OCI-LY7 (cell line): ENCODE measurements at places on chromosomes 5 and 9. TPM values are rescaled to one million over a fixed set of nuclear protein-coding genes. Genes with fewer than 3 reads are reported as not detected.

- no peak for DNase-seq
These were observed 16.3 kb upstream of the DPM2 start for GRCh38 chr9:127953768-127954505.

Gene GRIN1
- 0.15 and 0.55 TPM in 2 replicates for total RNA-seq

GRCh38 chr5:67350618-67351201 is 154.1 kb upstream of the CD180 start:
- DNase-seq = no peak

Gene SHISAL2B
- total RNA-seq = not detected in 2 replicates

DNA sequence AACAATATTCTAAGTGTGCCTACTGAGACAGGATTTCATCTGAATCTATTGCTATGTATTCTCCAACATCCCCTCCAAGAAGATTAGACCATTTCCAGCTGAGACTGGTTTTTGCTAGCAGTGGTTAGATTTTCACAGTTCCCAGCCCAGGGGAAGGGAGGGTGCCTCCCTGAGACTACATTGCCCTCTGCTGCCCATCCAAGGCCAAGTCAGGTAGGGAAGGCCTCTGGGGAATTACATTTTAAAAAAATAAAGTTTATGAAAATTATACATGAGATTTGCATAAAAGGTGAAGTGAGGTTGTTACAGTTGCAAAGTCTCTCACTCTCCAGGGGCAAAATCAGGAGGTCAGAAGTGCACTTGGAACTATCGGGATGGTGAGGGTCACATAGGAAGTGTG is 28.0 kb upstream of the SYK start:
- DNase-seq = peak; percentile 66

Gene RASEF
- total RNA-seq = not detected in 2 replicates

- no peak for DNase-seq
These were observed 160.4 kb downstream of the SIL1 start for GRCh38 chr5:139037732-139038131.

DNA sequence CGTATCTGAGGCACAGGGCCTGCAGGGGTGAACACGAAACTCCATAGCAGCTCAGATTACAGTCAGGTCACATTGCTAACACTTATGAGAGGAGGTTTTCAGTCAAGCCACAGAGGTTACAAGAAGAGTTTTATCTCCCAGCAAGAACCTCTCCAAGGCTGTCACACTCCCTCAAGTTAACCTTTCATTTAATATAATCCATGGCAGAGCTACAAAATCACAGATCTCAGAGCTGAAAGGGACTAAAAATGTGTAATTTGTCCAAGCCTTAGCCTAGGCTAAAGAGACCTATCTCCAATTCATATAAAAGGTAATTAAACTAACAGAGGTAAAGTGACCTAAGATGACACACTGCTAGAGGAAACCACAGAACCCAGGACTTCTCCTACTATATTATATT is 57.2 kb downstream of the MLANA start:
- no peak for DNase-seq

GRCh38 chr9:80376180-80376579 is 804.4 kb downstream of the TLE4 start:
- no peak for DNase-seq

DNA sequence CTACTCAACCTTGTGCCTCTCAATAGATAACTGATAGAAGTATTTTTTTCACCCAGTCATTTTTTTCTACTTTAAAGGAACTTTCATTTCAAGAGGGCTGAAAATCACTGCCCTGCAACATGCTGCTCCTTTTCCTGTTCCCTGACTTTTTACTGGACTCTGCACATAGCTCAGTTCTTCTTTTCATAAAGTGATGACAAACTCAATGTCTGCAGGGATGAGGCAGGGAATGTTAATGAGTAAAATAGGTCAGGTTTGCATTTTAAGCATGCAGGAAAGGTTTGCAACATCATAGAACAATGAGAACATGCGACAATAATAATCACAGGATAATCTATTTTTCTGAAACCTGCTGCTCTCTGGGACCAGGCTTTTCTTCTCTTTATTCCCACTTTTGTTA is 172.2 kb upstream of the SGCD start:
- no peak for DNase-seq

DNA sequence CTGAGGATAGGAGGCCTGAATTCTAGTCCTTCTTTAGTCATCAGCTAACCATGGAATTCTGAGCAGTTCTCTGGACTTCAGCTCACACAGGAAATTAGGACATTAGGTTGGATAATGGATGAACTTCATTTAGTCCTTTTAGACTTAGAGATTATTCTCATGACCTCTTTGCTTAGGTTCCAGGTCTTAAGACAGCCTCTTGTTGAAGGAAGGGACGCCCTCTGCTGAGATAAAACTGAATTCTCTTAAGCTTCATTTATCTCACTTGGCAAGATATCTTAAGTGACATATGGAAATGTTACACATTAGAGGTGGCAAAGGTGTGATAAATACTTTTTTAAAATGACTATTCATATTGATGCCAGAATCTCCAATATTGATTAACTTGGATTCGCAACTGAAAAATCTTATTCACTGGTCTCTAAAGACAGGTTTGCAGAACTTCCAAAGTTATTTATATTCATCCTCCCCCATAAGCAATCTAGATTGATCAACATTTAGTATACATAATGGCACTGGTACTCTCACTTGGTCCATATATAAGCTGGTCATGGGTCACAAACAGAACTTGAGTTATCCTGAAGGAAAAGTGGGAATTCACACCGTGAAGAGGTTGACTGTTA is 16.9 kb upstream of the ZNF366 start:
- DNase-seq = peak; percentile 53

Gene PTPN3
- total RNA-seq = not detected in 2 replicates

Gene SPATA6L
- total RNA-seq = 0.49 and 2.3 TPM in 2 replicates

Gene PTGES
- not detected in 2 replicates for total RNA-seq

- no peak for DNase-seq
These were observed 369 bp downstream of the OCLN start for GRCh38 chr5:69492923-69493395.

DNA sequence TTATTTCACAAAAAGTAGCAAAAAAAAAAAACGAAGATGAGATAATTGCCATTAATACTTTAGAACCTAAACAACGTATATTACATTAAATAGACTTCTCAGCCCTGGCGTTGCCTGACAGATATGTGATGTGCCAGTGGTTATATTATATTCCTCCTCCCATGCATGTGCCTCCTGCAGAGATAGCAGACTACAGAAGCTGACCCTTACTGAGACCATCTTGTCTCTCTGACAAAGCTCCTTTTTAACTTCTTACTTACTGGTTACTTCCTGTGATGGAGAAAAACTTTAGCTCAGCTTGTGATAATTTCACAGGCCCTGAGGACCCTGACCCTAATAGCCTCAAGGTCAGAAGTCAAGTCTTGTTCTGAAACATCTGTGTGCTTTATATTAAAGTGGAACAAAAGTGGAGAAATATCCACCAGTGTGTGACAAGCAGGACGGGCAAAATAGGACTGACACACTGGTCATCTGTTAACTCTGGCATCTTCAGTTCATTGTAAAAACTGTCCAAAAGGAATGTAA is 80.6 kb upstream of the POU5F2 start:
- DNase-seq = no peak

Gene REXO4
- total RNA-seq = 40.6 and 45.5 TPM in 2 replicates

- DNase-seq = no peak
These were observed 1096.0 kb downstream of the DTWD2 start for GRCh38 chr5:117892360-117892759.

DNA sequence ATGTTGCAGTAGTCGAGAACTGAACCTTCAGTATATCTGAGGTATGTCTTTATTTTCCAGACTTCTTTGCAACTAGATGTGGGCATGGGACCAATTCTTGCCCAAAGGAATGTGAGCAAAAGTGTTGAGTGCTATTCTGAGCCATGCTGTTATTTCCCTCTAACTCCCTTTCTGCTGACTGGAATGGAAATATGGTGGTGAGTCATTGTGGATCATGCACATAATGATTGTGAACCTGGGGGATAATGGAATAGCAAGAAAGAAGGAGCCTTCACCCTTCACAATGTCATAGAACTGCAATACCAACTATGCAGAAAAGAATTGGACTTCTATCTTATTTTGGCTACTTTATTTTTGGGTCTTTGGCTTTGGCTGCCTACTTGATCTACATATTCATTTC is 10.3 kb upstream of the DOCK2 start:
- DNase-seq = no peak

GRCh38 chr5:123119334-123119986 is 30.4 kb downstream of the PRDM6 start:
- DNase-seq = peak; percentile 4

Gene BARHL1
- total RNA-seq = not detected in 2 replicates

Gene STXBP1
- 20.4 and 22.1 TPM in 2 replicates for total RNA-seq

GRCh38 chr9:130663258-130663976 is 977 bp upstream of the PRDM12 start:
- no peak for DNase-seq

Gene CAMLG
- 36.6 and 37.9 TPM in 2 replicates for total RNA-seq

DNA sequence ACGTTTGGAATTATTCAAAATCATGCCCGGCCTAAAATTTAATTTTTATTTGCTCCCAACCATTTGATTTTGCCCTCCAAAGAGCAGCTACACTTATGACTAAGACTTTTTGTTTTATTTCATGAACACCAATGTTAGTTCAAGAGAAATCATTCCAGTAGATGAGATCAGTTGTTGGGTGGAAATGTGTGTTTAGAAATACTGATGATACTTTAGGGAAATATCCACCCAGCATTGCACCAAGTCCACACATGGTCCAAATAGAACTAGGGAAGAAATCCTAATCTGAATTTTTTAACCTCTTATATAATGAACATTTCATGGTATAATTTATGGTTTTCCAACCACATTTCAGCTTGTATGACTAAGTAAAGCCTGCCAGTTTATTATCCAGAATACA is 28.3 kb upstream of the GOLPH3 start:
- no peak for DNase-seq

- DNase-seq = peak; percentile 98
These were observed 9.6 kb upstream of the TOR4A start for GRCh38 chr9:137267933-137268355.

Gene KCNV2
- not detected in 2 replicates for total RNA-seq

DNA sequence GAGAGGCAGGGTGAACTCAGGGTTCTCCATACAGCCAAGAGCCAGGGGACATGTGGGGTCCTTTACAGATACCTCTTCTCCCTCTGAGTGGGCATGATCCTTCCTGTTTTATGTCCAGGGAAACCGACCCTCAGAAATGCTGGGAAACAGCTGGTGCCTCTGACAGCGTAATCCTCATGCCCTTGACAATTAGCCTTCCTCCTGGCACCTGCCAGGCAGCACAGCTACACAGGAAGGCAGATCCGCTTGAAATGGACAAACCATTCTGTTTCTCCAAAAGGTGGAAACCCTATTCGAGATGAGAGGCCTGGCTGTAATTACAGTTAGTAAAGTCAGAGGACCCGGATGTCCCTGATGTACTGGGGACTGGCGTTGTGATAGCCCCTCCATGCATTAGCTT is 7.2 kb downstream of the ERGIC1 start:
- no peak for DNase-seq

Gene MARCOL
- total RNA-seq = not detected in 2 replicates

GRCh38 chr9:114572199-114572598 is 15.4 kb upstream of the ATP6V1G1 start:
- no peak for DNase-seq

GRCh38 chr5:125699860-125700259 is 723.3 kb upstream of the GRAMD2B start:
- no peak for DNase-seq

Gene SNCAIP
- not detected in 2 replicates for total RNA-seq

DNA sequence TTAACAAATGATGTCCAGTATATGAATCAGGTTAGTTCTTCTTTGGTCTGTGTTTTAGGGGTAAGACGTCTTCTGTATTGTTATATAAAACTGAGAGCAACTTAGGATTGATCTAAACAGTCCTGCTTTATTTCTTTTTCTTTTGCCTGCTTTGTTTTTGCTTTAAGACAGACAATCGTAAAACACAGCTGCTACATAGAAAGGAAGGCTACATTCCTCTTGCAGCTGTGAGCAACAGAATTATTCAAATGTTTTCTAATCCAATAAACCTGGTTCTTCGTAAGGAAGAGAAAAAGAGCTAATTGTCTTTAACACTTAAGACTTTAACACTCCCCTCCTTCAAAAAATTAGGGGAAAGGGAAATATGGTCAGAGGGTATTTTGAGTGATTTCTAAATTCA is 14.6 kb downstream of the FGF1 start:
- no peak for DNase-seq

DNA sequence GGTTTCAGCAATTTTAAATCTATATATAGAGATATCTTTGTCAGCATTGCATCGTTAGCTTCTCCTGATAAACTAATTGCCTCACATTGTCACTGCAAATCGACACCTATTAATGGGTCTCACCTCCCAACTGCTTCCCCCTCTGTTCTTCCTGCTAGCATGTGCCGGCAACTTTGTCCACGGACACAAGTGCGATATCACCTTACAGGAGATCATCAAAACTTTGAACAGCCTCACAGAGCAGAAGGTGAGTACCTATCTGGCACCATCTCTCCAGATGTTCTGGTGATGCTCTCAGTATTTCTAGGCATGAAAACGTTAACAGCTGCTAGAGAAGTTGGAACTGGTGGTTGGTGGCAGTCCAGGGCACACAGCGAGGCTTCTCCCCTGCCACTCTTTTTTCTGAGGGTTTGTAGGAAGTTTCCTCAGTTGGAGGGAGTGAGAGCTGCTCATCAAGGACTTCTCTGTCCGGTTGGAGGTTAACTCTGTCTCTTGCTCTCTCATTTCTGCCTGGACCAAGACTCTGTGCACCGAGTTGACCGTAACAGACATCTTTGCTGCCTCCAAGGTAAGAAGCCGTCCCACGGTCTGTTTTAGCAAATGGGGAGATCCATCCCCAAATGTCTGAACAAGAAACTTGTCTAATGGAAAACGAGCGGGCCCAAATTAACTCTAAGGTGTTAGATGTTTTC is at the start of gene IL4:
Gene IL4 (plus strand): TSS at position 51 of the 692 bp plus-strand sequence. CDS start 62 bp downstream, at position 113.
- DNase-seq = no peak

- DNase-seq = no peak
These were observed 975 bp downstream of the TPRN start for GRCh38 chr9:137199411-137200121.

- DNase-seq = no peak
These were observed 193.8 kb downstream of the SMARCA2 start for GRCh38 chr9:2208991-2209390.

Gene ANKRD18A
- total RNA-seq = not detected in 2 replicates

Gene PCDH1
- 0.41 TPM in 1 of 2 replicates, not detected in the other for total RNA-seq

DNA sequence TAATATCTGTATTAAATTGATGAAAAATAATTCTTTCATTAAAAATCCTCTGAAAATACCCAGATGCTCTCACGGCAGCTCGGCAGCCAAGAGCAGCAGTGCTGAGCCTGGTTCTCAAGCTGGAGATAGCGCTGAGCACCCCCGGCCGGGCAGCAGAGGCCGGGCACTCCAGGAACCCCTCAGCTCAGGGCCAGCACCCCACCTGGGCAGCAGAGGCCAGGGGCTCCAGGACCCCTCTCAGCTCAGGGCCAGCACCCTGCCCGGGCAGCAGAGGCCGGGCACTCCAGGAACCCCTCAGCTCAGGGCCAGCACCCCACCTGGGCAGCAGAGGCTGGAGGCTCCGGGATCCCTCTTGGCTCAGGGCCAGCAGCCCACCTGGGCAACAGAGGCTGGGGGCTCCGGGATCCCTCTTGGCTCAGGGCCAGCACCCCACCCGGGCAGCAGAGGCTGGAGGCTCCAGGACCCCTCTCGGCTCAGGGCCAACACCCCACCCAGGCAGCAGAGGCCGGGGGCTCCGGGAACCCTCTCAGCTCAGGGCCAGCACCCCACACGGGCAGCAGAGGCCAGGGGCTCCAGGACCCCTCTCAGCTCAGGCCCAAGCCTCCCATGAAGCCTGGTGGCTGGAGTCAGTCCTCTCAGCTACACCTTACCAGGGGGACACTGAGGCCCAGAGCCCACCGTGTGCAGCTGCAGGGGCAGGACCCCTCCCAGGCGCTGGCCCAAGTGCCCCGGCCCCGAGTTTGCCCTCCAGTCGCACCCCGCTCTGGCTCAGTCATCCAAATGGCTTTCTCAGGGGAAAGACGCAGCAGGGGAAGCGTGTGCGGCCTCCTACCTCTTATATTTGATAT is 21.7 kb downstream of the CLPTM1L start:
- DNase-seq = no peak
